ENCODE measurements at places on chromosomes 16 and 17.
A peak's percentile ranks its signal among the peaks of the same experiment; 100 is the strongest.

GRCh38 chr16:89018282-89019158 is 41.5 kb upstream of the CBFA2T3 start:
- DNase-seq = no peak

- peak; percentile 49 for DNase-seq
Measured at GRCh38 chr17:35540589-35541404, 3.3 kb upstream of the SLFN12L start.

DNA sequence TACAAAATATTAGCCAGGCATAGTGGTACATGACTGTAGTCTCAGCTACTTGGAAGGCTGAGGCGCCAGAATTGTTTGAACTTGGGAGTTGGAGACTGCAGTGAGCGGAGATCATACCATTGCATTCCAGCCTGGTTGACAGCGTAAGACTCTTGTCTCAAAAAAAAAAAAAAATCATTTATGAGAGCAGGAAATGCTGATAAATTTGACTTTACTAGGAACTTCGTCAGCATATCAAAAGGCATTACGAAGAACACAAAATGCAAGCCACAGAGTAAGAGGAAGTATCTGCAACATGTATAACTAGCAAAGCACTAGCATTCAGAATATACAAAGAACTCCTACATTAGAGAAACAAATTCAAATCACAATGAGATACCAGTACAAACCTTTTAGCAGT is 279.3 kb downstream of the ZFHX3 start:
- no peak for DNase-seq

DNA sequence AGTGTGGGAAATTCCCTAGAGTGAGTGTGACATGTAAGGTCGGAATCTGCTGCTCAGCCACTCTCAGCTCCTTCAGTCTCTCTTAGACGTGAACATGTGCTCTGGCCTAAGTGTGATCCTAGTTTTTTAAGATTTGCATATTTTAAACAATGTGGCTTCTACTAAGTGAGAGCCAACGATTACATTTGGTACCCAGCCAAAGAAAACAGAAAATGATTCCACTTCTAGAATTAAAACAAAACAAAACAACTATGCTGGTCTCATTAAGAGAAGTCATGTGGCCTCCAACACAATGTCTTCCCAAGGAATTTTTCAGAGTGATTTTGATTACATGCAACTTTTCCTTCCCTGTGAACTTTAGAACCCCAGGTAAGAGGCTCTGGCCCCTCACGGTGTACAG is 10.1 kb downstream of the TMEM238L start:
- DNase-seq = no peak

- DNase-seq = peak; percentile 29
Measured at GRCh38 chr17:58324409-58325288, 3.9 kb downstream of the TSPOAP1 start.

GRCh38 chr17:65173284-65173793 is 36.2 kb downstream of the RGS9 start:
- DNase-seq = peak; percentile 78

DNA sequence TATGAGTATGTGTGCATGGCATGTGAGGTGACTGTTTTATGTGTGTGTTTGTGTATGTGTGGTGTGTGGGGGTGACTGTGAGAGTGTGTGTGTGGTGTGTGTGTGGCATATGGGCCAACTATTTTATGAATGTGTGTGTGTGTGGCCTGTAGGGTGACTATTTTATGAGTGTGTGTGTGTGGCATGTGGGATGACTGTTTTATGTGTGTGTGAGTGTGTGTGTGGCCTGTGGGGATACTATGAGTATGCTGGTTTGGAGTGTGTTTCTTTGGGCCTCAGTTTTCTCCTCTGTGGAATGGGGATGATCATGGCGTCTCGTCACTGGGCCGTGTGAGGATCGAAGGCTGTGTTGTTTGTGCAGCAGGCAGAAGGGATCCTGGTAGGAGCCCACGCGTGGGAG is 152.1 kb upstream of the PLCG2 start:
- DNase-seq = no peak

- DNase-seq = no peak
Measured at GRCh38 chr17:82871056-82871775, 31.4 kb upstream of the ZNF750 start.

GRCh38 chr17:72386619-72387237 is 265.9 kb downstream of the SOX9 start:
- DNase-seq = no peak

- no peak for DNase-seq
Measured at GRCh38 chr16:81401035-81401950, 43.3 kb upstream of the CMIP start.

GRCh38 chr17:2214929-2215615 is 88.5 kb downstream of the SMG6 start:
- DNase-seq = peak; percentile 21

- DNase-seq = no peak
Measured at GRCh38 chr16:70529051-70529777, 5.6 kb downstream of the SF3B3 start.

DNA sequence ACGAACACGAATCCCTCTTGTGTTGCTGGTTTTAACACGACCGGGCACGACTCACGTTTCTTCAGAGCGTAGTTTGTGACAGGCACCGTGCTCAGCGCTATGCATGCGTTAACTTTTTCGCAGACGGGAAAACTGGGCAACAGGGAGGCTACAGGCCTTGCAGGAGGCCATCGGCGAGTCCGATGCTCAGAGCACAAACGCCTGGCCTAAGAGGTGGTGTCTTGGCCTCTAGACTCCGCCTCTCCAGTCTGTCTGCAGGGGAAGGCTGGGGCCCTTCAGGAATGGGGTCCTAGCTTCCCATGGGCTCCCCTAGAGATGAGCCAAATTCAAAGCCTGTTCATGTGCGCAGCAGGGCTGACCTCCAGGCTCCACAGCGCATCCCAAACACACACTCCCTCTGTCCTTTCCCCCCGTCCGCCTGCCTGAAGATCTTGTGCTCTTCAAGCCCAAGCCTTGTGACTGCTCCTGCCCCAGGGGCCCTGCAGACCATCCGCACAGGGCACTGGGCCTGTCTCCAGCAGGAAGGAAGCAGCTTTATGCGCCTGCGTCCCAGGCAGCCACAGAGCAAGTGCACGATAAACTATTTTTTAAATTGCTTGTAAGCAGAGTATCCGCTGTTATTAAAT is 3.1 kb downstream of the CLCN7 start:
- no peak for DNase-seq

Data from immature natural killer cell (primary cell).